ENCODE measurements at places on chromosomes 13 and 19.

- no peak for DNase-seq
Measured at GRCh38 chr19:31658993-31659896, 310.0 kb upstream of the TSHZ3 start.

DNA sequence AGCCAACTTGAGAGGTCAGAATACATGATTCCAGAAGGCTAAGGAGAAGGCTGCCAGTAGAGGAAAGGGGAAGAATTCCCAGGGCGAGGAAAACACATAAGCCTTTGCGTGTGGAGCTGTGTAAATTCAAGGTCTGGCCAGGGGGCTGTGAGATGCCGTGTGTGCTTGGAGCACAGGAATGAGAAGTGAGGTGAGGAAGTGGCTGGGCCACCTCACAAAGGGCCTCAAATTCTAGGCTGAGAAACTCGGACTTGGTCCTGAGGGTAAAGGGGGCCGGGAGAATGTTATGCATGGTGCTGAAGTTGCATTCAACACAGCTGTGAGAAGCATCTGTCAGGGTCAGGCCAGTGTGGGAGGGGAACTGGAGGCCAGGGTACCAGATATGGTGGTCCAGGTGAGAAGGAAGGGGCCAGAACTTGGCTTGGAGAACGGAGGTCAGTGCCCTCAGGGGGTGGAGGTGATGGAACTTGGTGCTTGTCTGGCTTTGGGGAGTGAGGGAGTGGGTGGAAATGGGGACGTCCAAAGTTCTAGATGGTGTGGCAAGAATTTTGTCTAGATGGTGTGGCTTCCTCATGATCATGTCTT, 4.9 kb upstream of the ZNF580 start:
- DNase-seq = no peak

DNA sequence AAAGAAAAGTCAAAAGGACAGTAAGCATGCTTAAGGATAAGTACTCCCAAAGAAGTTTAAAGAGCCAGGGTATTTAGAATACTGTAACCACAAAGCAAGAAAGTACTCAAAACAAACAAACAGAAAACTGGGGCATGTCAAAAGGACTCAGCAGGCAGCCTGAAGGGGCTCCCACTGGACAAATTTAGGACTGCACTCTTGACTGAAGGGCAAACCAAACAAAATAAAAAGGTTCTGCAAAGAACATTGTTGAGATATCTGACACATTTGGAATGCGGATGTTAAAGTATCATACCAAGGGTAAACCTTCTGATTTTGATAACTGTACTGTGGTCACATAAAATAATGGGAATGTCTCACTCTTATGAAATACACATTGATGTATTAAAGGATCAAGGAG, 157.4 kb downstream of the TNFSF13B start:
- no peak for DNase-seq

DNA sequence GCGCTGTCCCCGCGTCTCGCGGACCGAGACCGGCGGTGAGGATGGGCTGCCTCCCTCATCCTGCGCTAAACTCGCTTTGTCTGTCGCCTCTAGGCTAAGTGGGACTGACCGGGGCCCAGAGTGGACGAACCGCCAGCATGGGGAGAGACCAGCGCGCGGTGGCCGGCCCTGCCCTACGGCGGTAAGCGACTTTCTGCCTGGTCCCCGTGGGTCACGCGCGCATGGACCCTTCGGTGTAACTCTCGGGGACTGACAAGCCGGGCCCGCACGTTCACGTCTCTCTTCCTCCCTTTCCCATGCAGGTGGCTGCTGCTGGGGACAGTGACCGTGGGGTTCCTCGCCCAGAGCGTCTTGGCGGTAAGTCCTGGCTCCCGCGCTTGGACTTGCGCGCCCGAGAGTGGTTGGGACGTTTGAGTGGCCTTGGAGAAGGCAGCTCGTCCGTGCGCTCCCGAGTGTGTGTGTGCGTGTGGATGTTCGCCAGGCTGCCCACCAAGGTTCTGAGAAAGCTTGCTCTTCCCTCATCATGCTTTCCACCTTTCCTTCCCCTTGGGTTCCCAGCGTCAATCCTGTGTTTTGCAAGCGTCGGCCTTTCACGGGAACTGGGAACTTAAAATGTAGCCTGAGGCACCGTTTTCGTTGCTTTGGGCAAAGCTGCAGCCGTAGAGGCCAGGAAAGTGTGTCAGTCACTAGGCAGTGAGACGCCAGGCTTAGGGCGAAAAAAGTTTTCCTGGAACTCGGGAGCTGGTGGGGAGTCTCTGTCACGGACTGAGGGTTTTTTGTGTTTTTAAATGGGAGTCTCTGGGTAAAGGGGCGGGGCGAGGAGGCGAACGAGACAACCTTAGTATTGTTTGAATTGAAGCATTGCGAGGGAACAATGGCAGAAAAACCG, 927 bp downstream of the COL4A2 start:
- DNase-seq = no peak

DNA sequence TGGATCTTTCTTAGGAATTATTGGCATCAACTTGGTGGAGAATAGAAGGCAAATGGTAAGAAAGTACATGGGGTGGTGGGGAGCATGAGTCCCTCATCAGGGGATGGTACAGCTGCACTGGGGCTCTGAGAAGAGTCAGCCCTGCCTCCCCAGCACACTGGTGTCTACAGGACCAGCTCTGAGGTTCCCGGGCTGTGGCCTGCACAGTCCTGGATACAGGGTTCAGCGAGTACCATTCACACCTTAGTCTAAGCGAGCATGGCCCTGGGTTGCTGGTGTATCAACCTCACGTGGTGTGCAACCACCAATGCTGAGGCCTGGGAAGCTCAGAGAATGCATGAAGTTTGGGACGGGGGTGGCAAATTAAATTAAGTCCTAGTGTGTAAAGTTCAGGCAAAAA, 10.1 kb downstream of the TMEM255B start:
- no peak for DNase-seq

- DNase-seq = no peak
Measured at GRCh38 chr13:23736541-23736940, 152.7 kb downstream of the MIPEP start.

- DNase-seq = no peak
Measured at GRCh38 chr19:44345959-44346358, 10.5 kb downstream of the ZNF112 start.

DNA sequence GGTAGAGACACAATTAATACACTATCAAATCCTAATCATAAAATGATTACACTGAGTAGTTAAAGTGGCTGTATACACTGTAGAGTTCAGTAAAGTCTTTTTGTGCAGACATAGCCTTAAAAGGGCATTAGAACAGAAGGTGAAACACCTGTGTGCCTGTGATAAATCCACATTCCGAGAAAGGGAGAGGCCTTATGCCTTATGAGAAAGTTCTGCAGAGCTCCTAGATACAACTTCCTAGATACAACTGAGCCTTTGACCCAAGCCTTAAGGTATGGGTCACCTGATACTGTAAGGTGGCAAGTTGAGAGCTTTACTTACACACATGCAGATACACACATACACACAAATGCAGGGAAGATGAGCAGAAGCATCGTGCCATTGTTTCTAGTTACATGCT, 6.3 kb downstream of the SERP2 start:
- no peak for DNase-seq
